Activated naive CD4-positive, alpha-beta T cell (primary cell): ENCODE measurements at places on chromosomes 1 and 21.

- DNase-seq = no peak
Observed at GRCh38 chr1:84569216-84569615, 5.0 kb downstream of the CTBS start.

DNA sequence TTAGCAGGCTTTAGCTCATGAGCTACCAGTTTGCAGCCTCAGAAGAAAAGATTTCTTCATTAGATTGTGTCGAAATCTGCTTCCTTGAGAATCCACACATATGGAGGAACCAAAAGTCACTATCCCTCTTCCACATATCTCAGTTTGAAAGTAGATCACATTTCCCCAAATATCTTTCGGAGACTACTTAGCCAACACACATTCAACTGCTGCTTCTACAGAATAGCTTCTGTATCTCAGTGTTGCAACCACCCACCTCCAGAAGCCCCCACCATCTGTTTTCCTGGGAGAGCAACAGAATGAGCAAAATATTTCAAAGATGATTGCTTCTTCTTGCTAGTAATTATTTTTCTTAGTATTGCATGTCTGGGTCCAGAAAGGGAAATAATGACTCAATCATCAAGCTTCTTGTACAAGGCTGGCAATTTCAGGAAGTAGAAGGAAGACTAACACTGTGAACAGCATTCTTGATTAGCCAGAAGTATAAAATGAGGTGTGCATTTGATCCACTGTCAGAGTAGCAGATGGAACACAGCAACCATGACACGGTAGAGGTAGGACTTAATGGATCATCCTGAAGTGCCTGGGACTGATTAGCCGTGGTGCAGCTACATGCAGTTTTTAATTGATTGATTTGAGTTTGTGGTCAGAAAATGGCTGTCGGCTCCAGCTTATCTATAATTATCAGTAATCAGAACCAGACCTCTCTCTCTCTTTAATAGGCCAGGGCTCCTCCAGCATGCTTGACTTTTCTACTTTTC, 24.9 kb downstream of the ZC3H11B start:
- no peak for DNase-seq

DNA sequence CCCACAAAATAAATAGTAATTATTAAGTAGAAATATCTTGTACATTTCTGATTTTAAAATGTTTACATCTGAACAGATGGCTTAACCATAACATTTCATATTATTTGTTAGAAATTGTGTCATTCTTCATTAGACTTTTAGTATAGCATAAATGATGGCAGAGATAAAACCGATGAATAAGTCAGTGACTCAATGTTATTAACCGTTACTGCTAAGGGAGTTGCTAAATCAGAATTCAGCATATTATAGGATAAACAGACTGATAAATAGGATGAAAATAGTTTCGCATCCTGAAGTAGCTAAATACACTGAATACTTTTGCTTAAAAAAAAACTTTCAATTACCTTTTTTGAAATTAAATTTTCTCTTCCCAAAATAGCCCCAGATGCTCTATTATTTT, 610.6 kb upstream of the ZP4 start:
- DNase-seq = no peak

DNA sequence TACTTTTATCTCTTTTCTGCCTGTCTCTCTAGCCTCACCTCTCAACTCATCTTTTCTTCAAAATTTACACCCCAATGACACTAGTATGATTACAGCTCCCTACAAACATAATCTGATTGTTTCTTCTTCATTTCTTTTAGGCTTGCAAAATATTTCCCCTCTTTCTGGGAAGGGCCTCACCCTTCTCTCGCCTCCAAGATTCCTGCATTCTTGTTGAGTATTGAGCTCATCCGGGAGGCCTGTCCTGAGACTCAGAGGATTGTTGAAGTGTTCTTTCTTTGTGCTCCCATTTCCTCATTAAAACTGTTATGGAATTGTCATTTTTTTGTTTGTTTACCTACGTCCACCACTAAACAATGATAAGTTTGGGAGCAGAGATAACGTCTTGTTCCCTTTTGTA, 99.1 kb upstream of the CHRM3 start:
- DNase-seq = no peak

GRCh38 chr21:43207043-43207315, 38.2 kb downstream of the CRYAA start:
- no peak for DNase-seq

- DNase-seq = no peak
Observed at GRCh38 chr1:147769106-147769505, 8.7 kb upstream of the GJA5 start.

DNA sequence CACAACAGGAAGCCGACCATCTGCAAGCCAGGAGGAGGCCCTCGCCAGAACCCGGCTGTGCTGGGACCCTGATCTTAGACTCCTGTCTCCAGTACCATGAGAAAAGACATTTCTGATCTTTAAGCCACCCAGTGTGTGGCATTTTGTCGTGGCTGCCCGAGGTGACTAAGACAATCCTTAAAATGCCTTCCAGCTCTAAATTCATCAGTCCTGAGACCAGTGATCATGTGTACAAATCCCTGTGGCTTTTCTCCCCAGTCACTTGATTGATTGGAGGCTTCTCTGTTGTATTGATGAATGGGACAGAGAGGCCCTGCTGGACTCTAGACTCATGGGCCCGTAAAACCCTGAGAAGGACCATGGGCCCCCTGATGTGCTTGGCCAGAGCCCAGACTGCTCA, 36.1 kb downstream of the B3GALT5 start:
- no peak for DNase-seq

DNA sequence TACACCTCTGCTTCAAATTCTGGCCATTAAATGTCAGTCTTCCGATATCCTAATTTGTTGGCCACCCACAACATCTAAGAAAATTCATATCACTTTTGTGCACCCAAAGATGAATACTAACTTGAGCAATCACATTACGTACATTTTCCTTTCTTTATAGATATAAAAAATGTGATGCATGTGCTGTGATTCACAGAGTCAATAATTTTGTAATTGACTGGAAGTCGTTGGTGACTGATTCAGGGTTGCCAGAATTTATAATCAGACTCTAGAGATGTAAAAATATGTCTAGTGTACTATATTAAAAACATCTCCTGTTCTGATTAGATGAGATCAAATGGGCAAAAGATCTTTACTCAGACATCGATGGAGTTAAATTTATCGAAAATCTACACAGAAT, 150.0 kb upstream of the KCTD3 start:
- no peak for DNase-seq
